Stimulated activated CD8-positive, alpha-beta memory T cell treated with anti-CD3 and anti-CD28 coated beads, Interleukin-4, amount 100 ng/mL, for 48 hours (primary cell): ENCODE measurements at places on chromosomes 11 and 22.

DNA sequence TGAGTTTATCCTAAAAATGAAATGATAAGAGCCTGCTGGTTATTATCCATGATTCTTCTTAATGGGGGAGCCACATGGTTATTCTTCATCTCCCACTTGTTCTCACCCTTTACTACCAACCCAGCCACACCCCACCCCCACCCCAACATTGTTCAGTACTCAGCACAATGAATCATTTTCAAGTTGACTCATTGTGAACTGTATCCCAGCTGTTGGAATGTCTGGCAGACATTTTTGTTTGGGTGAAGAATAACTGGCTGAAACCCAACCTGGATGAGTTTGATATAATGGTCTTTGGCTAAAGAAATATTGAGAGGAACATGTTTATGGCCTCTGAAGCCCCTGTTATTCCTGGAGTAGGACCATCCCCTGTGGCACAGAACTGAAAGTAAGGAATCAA lies 136.2 kb downstream of the ELP4 start:
- DNase-seq = no peak

- no peak for DNase-seq
Observed at GRCh38 chr11:130719220-130719915, 196.9 kb downstream of the SNX19 start.

GRCh38 chr22:41565403-41566054 lies 4.7 kb downstream of the CSDC2 start:
- peak; percentile 49 for DNase-seq

GRCh38 chr11:15801616-15802015 lies 554.7 kb downstream of the SOX6 start:
- DNase-seq = no peak

DNA sequence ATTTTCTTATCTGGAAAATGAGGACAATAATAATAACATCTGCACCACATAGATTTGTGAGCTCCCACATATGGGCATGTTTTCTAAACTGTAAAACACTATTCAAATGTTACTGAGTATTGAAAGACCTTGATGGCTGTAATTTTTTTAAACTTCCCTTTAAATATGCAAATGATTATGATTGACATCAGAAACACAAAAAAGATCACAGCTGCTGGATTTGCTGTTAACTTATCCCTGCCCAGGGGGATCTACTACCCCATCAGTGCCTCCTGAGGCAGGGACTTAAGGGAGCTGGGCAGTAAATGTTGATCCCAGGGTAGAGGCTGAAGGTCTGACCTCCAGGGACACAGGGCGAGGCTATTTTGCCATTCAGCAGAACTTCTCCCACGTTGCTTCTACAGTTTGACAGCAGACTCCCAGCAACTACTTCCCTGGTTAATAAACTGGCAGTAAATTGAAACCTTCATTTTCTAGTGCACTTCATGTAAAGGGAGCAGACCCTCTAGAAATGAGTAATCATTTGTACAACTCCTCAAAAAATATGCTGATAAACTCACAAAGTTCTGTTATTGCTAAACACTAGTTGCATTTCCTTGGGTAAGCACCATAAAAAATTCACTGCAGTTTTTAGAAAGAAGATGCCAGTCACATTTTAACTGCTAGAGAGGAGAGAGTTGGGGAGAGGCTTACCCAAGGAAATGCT lies 20.3 kb downstream of the TMPRSS5 start:
- no peak for DNase-seq

- DNase-seq = no peak
Observed at GRCh38 chr11:113073290-113073953, 112.2 kb downstream of the NCAM1 start.

- DNase-seq = no peak
Observed at GRCh38 chr11:1929621-1930461, 10.3 kb downstream of the TNNT3 start.

DNA sequence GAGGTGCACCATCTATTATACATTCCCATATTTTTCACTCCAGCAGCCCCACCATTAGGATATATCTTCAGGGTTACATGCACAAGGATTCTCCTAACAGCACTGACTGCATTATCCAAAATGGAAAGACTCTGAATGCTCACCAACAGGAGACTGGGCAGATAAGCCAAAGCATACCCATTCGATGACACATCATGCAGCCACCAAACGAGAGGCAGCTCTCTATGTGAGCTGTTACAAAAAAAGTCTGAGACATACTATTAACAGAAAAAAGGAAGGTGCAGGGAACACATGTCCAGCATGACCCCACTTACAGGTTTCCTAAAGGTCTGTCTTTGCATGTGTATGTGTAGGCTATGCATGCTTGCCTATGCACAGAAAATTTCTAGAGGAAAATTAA lies 12.4 kb upstream of the SERPIND1 start:
- no peak for DNase-seq

DNA sequence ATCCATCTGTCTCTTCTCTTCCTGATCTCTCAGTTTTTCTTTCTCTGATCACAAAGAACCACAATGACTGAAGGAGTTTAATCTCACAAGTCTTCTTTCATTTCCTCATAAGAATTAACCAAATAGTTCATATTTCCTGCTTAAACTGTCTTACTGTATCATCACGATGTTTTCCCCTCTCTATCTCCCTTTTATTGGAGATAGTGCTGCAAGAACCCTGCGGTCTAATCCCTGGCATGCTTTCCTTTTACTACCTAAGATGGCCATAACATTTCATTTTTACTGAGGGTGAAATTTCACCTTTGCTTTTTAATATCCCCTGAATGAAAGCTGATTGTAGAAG lies 28.9 kb downstream of the CARD18 start:
- no peak for DNase-seq

DNA sequence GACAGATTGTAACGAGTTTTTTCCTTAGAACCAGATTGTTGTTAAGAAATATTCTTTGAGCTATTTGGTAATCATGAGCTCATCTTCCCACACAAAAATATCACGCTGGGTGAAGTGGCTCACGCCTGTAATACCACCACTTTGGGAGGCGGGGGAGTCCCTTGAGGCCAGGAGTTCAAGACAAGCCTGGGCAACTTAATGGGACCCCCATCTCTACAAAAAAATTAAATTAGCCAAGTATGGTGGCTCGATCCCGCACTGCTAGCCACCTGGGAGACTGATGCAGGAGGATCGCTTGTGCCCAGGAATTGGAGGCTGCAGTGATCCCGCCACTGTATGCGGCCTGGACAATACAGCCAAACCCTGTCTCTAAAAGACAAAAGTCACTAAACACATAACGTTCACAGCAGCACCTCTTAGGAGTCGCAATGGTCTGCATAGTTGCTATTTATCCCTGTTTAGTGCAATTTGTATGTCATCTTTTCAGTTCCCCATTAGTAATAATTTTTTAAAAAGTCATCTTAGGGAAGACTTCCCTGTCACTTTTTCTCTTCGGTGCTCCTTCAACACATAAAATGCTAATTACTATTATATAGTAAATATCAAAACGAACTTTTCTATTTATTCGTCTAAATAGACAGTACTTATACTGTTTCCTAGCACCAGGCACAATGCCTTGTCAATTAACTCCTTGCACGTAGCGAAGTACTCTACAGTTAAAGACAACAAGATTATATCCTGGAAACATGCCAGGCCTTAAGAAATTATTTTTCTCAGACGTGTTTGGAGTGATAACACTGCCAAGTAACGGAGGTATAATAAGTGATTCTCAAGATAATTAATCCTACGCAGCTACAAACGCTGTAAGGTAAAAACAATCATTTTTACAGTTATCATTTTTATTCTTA lies 1.1 kb downstream of the ST13 start:
- peak; percentile 38 for DNase-seq

- DNase-seq = peak; percentile 40
Observed at GRCh38 chr11:62974848-62975522, 9.8 kb downstream of the SLC22A6 start.

- no peak for DNase-seq
Observed at GRCh38 chr11:120780239-120780638, 243.7 kb upstream of the TBCEL start.

GRCh38 chr11:86514453-86514852 lies 139.8 kb downstream of the CCDC81 start:
- no peak for DNase-seq

DNA sequence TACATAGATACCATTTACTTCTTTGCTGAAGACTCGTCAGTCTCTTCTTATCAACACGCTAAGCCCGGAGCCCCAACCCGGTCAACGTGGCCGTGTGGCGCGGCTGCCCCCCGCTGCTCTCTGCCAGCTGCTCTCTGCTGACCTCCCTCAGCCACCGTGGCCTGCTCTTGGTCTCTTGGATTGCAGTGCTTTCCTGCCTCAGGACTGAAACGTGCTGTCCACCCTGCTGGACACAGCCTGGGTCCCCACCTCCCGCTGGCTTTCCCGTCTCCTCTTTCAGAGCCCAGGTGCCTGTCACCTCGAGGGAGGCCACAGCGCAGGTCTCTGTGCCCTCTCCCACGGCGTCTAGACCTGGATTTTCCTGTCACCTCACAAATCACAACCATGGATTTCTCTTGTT lies 388.1 kb upstream of the B3GAT1 start:
- DNase-seq = no peak

GRCh38 chr11:115674937-115675544 lies 170.8 kb upstream of the CADM1 start:
- no peak for DNase-seq

GRCh38 chr11:128463371-128463829 lies 124.0 kb downstream of the ETS1 start:
- no peak for DNase-seq

DNA sequence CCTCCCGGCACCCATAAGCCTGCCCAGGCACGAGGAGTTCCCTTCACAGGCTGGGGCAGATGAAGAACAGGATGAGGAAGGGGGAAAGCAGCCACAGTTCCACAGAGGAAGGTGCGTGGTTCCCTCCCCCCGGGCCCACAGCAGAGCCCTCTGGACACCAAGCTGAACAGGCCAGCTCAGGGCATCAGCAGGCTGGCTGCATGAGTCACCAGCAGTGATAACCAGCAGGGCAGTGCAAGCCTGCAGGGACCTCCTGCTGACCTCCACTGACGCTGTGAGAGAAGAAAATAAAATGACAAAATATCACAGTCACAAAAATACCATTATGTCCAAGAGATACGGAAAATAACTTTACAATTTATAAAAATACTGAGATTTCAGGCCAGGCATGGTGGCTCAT lies 11.5 kb downstream of the RTL6 start:
- DNase-seq = no peak

DNA sequence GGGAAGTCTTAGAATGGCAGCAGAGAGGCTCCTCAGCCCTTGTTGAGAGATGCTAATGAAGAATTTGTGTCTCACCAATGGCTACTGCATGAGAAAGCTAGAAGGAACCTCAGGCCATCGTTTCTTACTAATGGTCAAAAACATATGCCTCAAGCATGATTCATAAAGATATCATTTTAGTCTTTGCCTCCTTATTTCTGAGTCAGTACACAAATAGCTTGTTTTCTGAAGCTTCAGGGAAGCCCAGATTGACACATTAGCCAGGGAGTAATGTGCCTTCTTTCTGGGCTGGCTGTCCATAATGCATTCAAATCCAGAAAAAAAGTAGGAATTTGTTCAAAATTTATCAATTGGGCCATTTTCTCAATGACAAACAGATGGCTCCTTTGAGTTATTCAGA lies 169.4 kb upstream of the ZBED5 start:
- DNase-seq = no peak

DNA sequence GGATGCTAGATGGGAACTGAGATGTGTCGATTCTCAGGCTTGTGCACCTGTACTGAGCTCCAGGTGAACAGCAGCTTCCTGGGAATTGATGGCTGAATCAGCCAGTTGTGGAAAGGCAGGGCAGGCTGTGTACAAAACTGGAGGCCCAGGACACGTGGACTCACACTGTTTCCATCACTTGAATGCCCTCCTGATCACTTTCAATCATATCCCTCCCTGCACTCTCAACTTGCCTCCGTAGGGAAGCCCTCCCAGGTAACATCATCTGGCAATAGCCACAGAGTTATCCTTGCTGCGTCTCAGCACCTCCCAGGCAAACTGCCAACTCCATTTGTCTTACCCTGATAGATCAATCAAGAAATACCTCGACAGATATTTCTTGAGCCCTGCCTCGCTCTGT lies 10.1 kb downstream of the FAM83F start:
- DNase-seq = no peak

DNA sequence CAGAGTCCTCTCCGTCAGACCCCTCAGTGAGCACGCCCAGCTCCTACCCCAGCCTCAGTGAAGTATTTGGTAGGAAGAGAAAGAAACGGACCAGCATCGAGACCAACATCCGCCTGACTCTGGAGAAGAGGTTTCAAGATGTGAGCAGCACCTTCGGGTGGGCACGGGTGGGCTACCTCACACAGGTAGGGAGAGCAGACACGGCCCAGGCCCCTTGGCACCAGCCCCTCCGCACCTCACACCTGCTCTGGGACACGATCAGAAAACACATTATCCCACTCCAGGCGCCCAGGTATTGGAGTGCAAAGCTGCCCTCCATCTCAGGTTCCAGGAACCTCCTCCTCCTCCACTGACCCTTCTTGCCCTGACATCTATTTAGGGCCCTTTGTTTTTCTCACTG lies 17.6 kb upstream of the TLCD5 start:
- no peak for DNase-seq

DNA sequence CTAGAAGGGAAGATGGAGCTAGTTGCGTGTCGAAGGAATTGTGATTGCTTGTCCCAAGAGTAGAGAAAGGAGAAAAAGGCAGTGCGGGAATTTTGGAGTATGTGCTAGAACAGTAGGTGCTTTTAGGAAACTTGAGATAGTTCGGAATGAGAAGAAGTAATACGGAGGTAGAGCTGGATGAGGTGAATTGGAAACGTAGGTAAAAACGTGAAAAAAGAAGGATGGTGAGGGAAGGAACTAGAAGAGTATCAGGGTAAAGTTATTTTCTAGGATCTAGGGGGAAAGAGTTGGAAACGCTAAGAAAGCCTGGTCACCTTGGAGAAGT lies 1.4 kb downstream of the CEP57 start:
- DNase-seq = no peak

GRCh38 chr11:35812828-35813227 lies 131.0 kb upstream of the LDLRAD3 start:
- DNase-seq = no peak

DNA sequence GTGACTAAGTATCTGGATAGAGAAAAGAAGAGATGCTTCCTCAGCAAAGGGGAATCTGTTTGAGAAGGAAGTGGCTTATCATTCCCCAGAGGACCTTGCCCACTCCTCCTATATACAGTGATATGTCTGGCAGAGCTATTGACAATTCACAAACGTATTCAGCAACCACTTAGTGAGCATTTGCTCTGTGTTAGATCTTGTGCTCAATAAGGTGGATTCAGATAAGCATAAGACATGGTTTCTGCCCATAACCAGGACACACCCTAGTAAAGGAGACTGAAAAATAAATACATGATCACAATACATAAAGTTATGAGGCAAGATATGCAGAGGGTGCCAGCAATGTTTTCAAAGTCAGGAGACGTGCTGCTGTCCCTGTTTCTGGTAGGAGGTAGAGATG lies 1.4 kb downstream of the TMEM9B start:
- DNase-seq = no peak

GRCh38 chr11:124600621-124601320 lies 10.5 kb upstream of the PANX3 start:
- DNase-seq = no peak

DNA sequence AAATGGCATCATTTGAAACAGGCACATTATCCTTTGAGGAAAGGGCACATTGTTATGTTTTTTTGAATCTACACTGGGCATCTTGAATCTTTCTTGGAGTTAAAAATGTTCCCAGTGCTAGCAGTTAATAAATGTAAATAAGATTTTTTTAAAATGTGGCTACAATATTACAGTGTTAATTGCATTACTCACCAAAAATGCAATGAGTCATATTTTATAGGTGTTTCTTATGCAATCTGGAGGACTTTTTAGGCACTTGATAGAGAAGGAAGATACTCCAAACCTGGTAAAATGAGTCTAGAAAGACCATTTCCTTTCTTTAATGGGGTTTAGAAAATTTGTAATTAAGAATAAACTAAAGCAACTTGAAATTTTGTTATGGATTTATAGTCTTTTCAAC lies 238.0 kb downstream of the METTL15 start:
- no peak for DNase-seq
